ENCODE measurements at places on chromosomes 1 and 21. TPM values are rescaled to one million over a fixed set of nuclear protein-coding genes. Genes with fewer than 3 reads are reported as not detected.

The CELA2A gene
- not detected for total RNA-seq

- H3K27me3 ChIP-seq = peaks cover 84% of the 10 kb centered on the region
- no peak within 1 kb of the TSS for H3K27ac ChIP-seq
- DNase-seq = no peak
These were observed at the start of gene SYPL2 for GRCh38 chr1:109466452-109467300. Gene SYPL2, plus strand, starts transcription at chr1:109466546. Its CDS starts 298 bp downstream, at chr1:109466844.

DNA sequence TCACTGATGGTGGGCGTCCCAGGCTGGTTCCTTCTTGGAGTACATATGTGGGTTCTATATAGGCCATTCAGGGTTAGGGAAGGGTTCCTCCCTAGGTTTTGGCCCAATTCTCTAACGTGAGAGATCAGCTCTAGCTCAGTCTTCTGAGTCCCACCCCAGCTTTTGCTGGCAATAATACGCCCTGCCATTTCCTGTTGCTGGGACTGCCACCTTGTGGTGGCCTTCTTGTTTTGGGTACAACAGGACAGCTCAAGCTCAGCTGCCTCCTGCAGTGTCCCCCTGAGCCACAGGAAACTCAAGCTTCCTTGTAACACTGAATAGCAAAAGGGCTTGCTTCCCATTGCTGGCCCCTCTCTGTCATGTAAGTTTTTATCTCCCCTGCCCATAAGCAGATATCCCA, 77.8 kb downstream of the BACH1 start:
- H3K4me1 ChIP-seq = peaks cover 21% of the 10 kb centered on the region
- no peak overlapping the region for H3K27ac ChIP-seq
- H3K27me3 ChIP-seq = no peaks in the 10 kb centered on the region
- H3K36me3 ChIP-seq = peaks cover 3% of the 10 kb centered on the region
- peak; percentile 25 for DNase-seq

DNA sequence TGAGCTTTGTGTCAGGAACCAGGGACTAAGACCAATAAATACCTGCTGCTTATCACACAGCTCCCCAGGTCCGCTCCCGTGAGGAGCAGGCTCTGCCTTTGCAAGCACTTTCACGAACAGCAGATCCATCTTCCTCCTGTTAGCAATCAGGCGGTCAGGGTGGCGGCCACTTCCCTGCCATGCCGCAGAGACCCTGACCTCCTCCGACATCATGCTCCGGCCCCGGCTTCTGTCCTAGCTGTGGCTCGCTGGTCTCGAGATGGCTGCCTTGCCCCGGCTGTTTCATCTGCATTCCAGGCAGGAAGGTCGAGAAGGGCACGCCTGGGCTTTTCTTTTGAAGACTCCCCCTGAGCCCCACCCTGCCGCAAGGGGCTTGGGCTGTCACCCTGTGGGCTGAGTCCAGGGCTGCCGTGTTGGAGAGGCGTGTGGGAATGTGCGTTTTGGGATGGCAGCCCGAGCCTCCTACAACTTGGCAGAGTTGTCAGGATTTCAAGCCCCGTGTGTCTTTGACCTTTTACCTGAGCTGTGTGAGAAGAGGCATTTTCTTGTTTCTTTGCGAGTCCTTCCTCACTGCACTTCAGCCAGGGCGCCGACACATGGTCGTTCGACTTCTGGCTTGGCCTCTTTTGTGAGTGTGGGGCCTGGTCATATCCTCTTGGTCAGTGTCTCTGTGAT, 59.5 kb downstream of the AGPAT3 start:
- H3K27ac ChIP-seq = no peak overlapping the region
- H3K4me1 ChIP-seq = peaks cover 28% of the 10 kb centered on the region
- H3K4me3 ChIP-seq = no peak overlapping the region
- DNase-seq = no peak

GRCh38 chr1:36157115-36157903, 1.3 kb downstream of the MAP7D1 start:
- no peak for DNase-seq
- H3K27ac ChIP-seq = peak overlapping the region; percentile 92
- peaks cover 68% of the 10 kb centered on the region for H3K4me1 ChIP-seq
- no peaks in the 10 kb centered on the region for H3K27me3 ChIP-seq

DNA sequence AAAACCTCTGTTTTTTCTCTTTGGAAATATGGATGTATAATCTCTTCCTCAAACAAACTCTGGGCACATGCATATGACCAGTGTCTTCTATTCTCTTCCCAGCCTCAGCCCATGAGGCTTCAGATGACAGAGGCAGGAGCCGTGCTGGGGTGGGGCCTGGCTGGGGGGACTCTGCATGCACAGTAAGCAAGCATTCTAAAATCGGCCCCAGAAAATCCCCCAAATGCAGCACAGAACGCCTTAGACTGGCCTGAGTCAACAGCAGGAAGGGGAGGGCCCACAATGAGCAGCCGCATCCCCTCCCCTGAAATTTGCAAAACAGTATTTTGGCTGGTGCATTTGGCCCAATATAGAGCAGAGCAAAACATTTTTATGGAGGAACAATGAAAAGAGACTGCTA, 47.8 kb downstream of the ITPKB start:
- peak overlapping the region; percentile 68 for H3K4me3 ChIP-seq
- H3K27ac ChIP-seq = peak overlapping the region; percentile 95
- no peaks in the 10 kb centered on the region for H3K27me3 ChIP-seq

The RIMKLA gene
- total RNA-seq = 4.8 TPM

The CLEC20A gene
- total RNA-seq = not detected

DNA sequence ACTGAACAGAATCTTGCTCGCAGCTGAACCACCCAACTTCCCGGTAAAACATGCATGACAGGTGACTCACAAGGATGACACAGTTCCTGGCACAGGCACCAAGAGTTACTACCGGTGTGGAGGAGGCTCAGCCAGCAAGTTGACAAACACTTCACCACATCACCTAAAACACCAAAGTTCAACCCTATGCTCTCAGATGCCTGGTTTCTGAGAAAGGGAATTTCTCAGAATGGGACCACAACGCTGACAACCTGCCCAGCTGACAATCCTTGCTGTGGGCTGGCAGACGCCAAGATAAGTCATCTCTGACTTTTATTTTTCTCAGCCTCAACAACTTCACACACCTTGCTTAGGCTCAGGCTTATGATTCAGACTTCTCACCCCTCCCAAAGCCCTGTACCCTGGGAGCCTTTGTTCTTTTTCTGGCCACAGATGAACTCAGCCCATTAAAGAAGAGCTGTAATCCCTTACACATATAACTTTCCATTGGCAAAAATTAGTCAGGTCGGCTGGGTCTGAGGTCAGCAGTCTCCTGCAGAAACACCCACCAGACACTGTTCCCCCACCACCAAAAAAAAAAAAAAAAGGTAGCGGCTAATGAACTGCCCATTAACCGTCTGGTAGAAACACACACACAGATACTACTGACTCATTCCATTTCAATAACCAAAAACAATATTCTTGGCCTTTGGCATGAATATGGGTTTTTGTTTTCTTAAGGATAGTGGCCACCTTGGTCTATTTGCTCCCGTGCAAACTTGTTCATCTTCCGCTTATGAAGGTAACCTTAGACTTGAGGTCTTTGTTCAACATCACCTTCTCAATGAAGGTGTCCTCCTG, 10.8 kb upstream of the TIAM1 start:
- peak overlapping the region; percentile 77 for H3K27ac ChIP-seq
- DNase-seq = peak; percentile 85
- H3K27me3 ChIP-seq = peaks cover 2% of the 10 kb centered on the region
- H3K4me1 ChIP-seq = peaks cover 14% of the 10 kb centered on the region
- peak overlapping the region; percentile 38 for H3K4me3 ChIP-seq

- H3K36me3 ChIP-seq = no peaks in the 10 kb centered on the region
- H3K4me3 ChIP-seq = no peak overlapping the region
- DNase-seq = no peak
- peaks cover 2% of the 10 kb centered on the region for H3K27me3 ChIP-seq
- no peaks in the 10 kb centered on the region for H3K4me1 ChIP-seq
These were observed 2.6 kb upstream of the SPTA1 start for GRCh38 chr1:158689110-158689509.

The LRRC53 gene
- total RNA-seq = not detected

The SH3D21 gene
- 8.3 TPM for total RNA-seq

- no peaks in the 10 kb centered on the region for H3K36me3 ChIP-seq
- no peak overlapping the region for H3K27ac ChIP-seq
- peaks cover 30% of the 10 kb centered on the region for H3K4me1 ChIP-seq
- H3K4me3 ChIP-seq = no peak overlapping the region
- DNase-seq = no peak
These were observed 2.1 kb downstream of the ARMH1 start for GRCh38 chr1:44676484-44677200.

- no peak for DNase-seq
- peaks cover 2% of the 10 kb centered on the region for H3K27me3 ChIP-seq
- H3K4me1 ChIP-seq = no peaks in the 10 kb centered on the region
- H3K27ac ChIP-seq = no peak overlapping the region
- H3K4me3 ChIP-seq = no peak overlapping the region
- H3K36me3 ChIP-seq = no peaks in the 10 kb centered on the region
These were observed 13.3 kb upstream of the TNFSF18 start for GRCh38 chr1:173064011-173064410.

The INAVA gene
- total RNA-seq = not detected

DNA sequence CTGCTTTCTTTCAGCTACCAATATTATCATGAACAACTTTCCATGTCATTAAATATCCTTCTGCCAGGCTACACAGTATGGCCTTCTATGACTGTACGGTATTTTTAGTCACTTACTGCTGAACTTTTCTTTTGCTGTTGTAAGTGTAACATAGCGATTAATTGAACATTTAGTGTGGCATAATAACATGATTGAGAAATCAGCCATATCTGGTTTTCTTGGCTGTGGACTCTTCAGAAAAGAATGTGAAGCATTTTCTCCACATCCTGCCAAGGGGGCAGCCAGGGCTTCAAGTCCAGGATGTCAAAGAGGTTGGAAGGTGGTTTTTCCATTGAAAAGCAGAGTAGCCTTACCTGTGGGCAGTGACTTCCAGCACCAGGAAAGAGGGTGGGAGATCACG, 8.8 kb upstream of the AHCYL1 start:
- H3K4me3 ChIP-seq = no peak overlapping the region
- peaks cover 30% of the 10 kb centered on the region for H3K27me3 ChIP-seq
- H3K27ac ChIP-seq = no peak overlapping the region
- H3K4me1 ChIP-seq = peaks cover 7% of the 10 kb centered on the region
- no peak for DNase-seq

- DNase-seq = no peak
- H3K4me3 ChIP-seq = no peak overlapping the region
- H3K36me3 ChIP-seq = peaks cover 3% of the 10 kb centered on the region
- peaks cover 23% of the 10 kb centered on the region for H3K4me1 ChIP-seq
- no peak overlapping the region for H3K27ac ChIP-seq
These were observed 16.1 kb downstream of the HMGCS2 start for GRCh38 chr1:119752592-119752991.

GRCh38 chr1:115429884-115430283, 91.8 kb upstream of the NGF start:
- no peak overlapping the region for H3K27ac ChIP-seq
- H3K4me1 ChIP-seq = no peaks in the 10 kb centered on the region
- H3K27me3 ChIP-seq = no peaks in the 10 kb centered on the region
- H3K36me3 ChIP-seq = no peaks in the 10 kb centered on the region

The CFAP298 gene
- 54.6 TPM for total RNA-seq

DNA sequence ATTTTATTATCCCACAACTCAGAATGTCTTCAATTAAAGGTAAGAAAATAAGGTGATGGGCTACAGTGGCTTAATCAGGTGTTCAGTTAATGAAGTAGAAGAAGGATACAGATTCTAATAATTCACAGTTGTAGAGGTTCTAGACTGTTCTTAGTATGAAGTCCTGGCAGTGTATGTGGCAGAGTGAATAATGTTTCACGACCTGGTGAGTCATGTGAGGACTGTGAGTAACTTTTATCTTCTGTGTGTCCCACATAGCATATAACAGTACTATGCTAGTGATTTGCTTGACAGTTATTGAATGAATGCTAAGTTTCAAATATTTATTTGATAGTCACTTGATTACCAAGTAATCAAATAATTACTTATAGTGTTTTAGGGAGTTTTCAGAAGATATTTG, 20.0 kb downstream of the SLC16A4 start:
- peaks cover 15% of the 10 kb centered on the region for H3K36me3 ChIP-seq
- peaks cover 12% of the 10 kb centered on the region for H3K4me1 ChIP-seq
- no peak overlapping the region for H3K4me3 ChIP-seq
- no peak for DNase-seq

DNA sequence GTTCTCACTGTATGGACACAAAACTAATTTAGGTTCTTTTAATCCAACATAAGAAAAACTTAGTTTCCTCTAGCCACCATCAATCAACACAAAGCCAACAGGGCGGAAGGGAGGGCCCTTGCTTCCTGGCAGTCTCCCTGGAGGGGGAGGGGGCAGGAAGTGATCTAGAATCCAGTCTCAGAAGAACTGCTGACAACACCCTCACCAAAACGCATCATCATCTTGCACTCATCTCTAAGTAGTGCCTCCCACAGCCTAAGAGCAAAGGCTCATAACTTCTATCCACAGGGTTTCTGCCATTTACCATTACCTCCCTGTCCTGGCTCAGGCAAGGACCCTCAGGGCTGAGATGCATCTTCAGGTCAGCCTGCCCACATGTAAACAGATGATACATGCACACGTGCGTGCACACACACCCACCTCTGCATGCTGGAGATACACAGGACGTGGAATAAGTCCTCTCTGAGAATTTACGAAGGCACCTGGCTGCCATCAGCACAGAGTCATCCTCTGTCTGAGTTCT, 20.5 kb downstream of the HIVEP3 start:
- H3K4me3 ChIP-seq = peak overlapping the region; percentile 78
- DNase-seq = peak; percentile 77
- H3K27me3 ChIP-seq = no peaks in the 10 kb centered on the region
- H3K27ac ChIP-seq = peak overlapping the region; percentile 94
- H3K36me3 ChIP-seq = peaks cover 2% of the 10 kb centered on the region
- peaks cover 86% of the 10 kb centered on the region for H3K4me1 ChIP-seq

DNA sequence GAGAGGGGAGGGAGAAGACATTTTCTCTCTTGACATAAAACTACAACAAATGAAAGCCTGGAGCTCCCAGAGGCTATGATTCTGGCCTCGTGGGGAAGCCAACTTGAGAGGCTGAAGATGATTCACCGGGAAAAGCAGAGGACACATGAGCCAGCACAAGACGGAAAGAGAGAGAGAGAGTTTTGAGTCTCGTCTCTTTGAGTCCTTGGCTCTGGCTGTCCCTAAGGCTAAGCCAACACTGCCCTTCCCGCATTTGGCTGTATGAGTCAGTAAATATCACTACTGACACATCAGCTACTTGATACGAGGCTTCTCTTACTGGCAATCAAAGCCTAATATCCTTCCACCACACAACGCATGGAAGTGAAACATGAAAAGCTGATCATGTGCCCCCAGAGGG, 95.5 kb downstream of the GRIK3 start:
- H3K27ac ChIP-seq = no peak overlapping the region
- H3K36me3 ChIP-seq = no peaks in the 10 kb centered on the region
- peaks cover 9% of the 10 kb centered on the region for H3K27me3 ChIP-seq
- no peaks in the 10 kb centered on the region for H3K4me1 ChIP-seq
- no peak for DNase-seq
- no peak overlapping the region for H3K4me3 ChIP-seq
